ENCODE measurements at places on chromosomes 7 and 10. TPM values are rescaled to one million over a fixed set of nuclear protein-coding genes. Genes with fewer than 3 reads are reported as not detected.
A peak's percentile ranks its signal among the peaks of the same experiment; 100 is the strongest.

Gene FRG2B
- not detected for total RNA-seq

GRCh38 chr7:36895192-36895591 is 170.9 kb upstream of the AOAH start:
- DNase-seq = no peak

DNA sequence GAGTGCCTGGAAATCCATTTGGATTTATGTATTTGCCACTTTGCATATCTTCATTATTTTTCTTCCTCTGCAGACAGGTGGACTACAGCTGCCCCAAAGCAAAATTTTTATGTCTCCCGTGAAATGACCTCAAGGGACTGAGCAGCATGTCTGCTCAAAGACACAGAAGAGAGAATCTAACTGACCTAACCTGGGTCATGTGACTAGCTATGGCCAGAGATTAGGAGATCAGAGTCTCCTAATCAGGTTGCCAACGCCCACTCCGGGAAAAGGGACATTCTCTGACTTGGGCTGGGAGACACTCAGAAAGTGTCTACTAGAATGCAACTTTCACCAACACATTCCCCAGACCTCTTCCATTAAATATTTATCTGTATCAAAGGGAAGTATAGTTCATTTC is 2.5 kb upstream of the BAMBI start:
- DNase-seq = peak; percentile 15

DNA sequence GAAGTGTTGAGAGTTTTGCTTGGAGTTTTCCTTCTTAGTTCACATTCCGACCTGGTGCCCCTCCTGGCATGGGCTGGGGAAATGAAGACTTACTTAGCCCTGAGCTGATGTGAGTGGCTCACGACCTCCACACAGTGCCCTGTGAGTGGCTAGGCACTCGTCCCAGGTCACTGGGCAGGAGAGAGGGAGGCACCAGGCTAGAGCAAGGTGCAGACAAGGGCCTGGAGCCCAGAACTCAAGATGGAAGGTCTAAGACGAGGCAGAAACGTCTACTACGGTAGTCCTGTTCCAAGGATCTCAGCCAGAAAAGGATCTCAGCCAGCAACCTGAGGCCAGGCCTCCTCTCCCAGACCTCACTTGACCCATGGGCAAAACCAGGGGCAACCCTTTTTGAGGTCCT is 22.4 kb downstream of the ANXA11 start:
- no peak for DNase-seq

- no peak for DNase-seq
These were observed 26.8 kb upstream of the C7orf33 start for GRCh38 chr7:148563583-148564274.

DNA sequence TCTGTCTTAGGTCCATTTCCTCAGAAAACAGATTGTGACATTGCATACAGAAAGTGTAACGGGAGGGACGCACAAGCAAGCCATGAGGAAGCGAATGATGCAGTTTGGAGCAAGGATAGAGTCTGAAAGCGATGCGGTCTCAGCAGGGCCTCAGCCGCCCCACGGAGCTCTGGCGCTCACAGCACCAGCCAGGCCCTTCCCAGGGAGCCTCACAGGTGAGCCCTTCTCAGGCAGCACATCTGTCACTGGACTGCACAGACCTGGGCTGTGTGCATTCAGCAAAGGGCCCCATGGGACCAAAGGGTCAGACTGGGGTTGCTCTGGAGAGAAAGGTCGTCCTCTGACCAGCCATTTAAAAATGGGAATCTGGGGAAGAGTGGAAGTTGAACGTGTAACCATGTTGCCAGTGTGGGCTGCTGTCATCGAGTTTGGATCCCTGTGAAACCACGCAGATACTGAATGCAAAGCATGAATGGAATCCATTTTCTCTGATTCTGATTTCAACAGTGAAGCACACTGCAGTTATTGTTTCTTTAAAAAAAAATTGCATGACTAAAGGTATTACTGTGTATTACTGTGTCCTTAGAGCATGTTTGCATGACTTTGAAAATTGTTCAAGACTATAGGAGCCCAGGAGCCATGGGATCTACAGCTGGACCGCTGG is 350.0 kb upstream of the AKR1E2 start:
- no peak for DNase-seq

Gene CYP51A1
- 93.2 TPM for total RNA-seq

DNA sequence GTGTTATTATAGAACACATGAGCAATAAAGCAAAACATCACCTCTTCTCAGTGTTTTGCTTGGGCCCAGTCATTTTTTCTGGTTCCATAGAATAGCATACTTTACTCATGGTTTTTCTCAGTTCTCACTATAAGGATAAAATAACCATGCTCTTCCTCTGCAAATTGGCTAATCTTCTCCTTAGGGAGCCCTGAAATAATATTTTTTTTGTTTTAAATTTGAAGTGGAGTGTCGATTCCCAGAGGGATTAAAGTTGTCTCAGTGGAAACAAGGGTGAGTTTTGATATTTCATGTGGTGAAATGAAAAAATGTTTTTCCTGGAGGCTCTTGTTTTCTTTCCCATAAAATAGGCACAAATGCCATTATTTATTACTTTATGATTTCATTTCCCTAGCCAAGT is 127.3 kb downstream of the NOC3L start:
- no peak for DNase-seq

GRCh38 chr7:148807436-148807835 is 76.7 kb downstream of the EZH2 start:
- no peak for DNase-seq

Gene PON3
- total RNA-seq = not detected

DNA sequence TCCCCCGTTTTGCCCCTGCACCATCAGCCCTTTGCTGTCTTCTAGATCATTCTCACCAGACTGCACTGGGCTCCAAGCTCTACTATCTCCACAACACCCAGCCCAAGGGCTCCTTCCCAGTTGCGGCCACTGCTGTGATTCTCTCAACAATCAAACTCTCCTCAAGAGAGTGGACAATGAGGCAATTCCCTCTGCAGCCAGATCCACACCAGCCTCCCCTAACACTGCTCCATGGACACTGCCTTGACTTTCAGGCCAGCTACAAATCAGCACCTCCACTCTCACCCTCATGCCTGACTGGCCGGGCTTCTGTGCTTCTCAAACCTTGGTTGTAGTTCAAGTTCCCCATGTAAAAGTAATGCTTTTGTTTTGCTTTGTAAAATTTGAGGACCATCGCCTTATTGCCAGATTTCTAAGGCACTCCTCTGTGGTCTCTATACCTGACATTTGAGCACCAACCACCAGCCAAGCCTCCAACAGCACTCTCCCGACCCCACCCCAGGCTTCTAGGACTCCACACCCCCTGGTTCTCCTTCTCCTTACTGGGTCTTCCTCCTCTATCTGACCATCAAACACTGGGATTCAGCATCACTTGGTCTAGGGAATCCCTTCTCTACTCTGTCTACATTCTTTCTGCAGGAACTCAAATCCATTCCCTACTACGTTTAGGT is 45.4 kb downstream of the PPIF start:
- DNase-seq = no peak

DNA sequence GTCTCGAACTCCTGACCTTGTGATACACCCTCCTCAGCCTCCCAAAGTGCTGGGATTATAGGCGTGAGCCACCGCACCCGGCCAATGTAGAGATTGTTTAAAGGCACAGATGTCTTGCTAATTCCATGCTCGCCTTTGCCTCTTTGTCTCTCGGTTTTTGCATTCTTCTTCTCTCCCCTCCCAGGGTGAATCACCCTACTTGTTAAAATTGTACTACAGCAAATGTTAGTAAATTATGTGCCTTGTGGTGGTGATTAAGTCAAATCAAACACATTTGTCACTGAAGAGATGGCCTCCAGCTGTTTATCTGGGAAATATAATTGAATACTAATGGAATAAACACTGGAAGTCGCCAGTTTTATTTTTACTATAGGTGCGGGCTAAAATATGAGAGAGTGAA is 384.4 kb upstream of the AUTS2 start:
- DNase-seq = no peak

Gene SPDYE2B
- not detected for total RNA-seq

- no peak for DNase-seq
These were observed 115.8 kb downstream of the THSD7A start for GRCh38 chr7:11716185-11716584.

DNA sequence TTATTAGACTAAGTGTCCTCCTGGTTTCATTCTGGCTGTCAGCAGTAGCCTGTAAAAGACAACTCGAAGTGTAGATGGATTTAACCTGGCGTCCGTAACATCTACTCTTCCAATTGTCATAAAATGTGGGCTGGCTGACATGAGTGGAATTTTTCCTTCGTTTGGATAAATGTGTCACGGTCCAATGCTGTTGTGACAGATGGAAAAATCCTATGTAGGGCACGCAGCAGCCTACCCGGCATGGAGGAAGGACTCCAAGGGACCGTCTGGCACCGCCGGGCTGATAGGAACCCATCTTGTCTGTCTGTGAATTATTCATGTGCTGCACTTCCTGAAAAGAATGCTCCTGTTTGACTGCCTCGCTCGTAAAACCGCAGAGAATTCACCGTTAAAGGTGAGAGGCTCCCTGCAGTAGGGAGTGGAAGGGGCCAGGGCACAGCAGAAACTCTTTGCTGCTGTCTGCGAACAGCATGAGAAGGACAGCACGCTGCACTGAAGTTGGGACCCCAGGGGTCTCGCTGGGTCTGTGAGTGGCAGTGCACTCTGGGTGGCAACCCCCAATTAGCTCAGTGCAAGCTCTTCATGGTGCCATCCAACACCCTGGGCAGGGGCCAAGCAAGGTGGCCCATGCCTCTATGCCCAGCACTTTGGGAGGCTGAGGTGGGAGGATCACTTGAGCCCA is 1.6 kb upstream of the ORAI2 start:
- DNase-seq = no peak

- no peak for DNase-seq
These were observed 117.7 kb downstream of the ELFN1 start for GRCh38 chr7:1787681-1788235.

GRCh38 chr10:91043173-91043910 is 122.5 kb upstream of the ANKRD1 start:
- peak; percentile 53 for DNase-seq

- DNase-seq = no peak
These were observed 11.5 kb downstream of the ZNF438 start for GRCh38 chr10:31020209-31020608.

GRCh38 chr10:23344241-23344841 is at the start of gene C10orf67:
Gene C10orf67, minus strand, starts transcription at chr10:23344797. Its CDS starts 23 bp downstream, at chr10:23344774.
- DNase-seq = peak; percentile 70

Gene OR13A1
- 1.5 TPM for total RNA-seq

Gene CARD11
- total RNA-seq = 0.87 TPM

DNA sequence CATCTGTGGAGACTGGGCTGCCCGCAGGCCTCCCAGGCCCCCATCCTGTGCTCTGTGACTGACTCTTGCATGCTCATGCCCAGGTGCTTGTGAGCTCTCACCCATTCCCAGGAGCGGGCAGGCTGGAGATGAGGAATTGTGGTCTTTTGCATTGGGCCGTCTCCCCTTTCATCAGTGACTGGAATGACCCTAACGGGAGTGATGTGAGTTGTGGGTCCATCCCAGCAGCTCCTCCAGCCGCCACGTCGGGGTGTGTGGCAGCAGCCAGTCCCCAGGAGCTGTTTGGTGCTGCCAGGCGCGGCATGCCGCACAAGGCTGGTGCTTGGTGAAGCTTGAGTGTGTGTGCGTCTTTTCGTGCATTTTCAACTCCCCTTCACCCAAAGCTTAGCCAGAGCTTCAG is 164.2 kb downstream of the ACTR3B start:
- no peak for DNase-seq

GRCh38 chr10:131678171-131678570 is 222.6 kb upstream of the PPP2R2D start:
- DNase-seq = no peak

Gene NPC1L1
- not detected for total RNA-seq

Gene CTAGE15
- total RNA-seq = 0.19 TPM

GRCh38 chr10:42981358-42982236 is 95.3 kb upstream of the RET start:
- no peak for DNase-seq

Gene TRAPPC14
- total RNA-seq = 13.3 TPM

Gene SERPINE1
- total RNA-seq = not detected

Gene DDIT4
- 257 TPM for total RNA-seq

DNA sequence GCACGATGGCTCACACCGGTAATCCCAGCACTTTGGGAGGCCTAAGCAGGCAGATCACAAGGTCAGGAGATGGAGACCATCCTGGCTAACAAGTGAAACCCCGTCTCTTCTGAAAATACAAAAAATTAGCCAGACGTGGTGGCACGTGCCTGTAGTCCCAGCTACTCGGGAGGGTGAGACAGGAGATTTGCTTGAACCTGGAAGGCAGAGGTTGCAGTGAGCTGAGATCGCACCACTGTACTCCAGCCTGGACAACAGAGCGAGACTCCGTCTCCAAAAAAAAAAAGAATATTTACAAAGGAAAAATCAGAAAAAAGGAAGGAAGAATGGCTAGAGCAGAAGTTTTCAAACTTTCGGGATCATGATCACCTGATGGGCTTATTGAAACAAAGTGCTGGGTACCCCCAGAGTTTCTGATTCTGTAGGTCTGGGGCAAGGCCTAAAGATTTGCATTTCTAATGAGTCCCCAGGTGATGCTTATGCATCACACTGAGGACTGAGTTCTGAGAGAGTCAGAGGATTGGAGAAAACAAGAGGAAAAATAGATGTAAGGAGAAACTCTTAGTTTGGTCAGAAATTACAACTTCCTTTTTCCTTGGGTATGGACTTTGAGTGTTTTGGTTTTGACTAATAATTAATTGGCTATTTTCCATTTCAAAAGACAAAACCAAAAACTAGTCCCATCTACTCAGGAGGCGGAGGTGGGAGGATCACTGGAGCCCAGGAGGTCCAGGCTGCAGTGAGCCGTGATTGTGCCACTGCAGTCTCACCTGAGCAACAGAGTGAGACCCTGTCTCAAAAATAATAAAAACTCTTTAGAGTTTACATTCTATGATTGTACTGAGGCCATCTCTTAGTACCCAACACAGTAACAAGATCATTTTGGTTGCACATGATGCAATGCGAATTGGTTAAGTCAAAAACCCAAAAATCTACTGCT is 14.4 kb downstream of the MARCHF5 start:
- no peak for DNase-seq

GRCh38 chr7:146635205-146636032 is 518.8 kb downstream of the CNTNAP2 start:
- peak; percentile 63 for DNase-seq

Gene COL26A1
- 26.7 TPM for total RNA-seq
